ENCODE measurements at places on chromosomes 3 and 15. TPM values are rescaled to one million over a fixed set of nuclear protein-coding genes. Genes with fewer than 3 reads are reported as not detected.
A peak's percentile ranks its signal among the peaks of the same experiment; 100 is the strongest.

- DNase-seq = no peak
These were observed 307.0 kb upstream of the RASGRP1 start for GRCh38 chr15:38871638-38872037.

KBTBD13 gene
- not detected for polyA plus RNA-seq

EPM2AIP1 gene
- polyA plus RNA-seq = 7.4 TPM

- DNase-seq = no peak
These were observed 7.9 kb downstream of the RAP2B start for GRCh38 chr3:153169793-153170383.

DNA sequence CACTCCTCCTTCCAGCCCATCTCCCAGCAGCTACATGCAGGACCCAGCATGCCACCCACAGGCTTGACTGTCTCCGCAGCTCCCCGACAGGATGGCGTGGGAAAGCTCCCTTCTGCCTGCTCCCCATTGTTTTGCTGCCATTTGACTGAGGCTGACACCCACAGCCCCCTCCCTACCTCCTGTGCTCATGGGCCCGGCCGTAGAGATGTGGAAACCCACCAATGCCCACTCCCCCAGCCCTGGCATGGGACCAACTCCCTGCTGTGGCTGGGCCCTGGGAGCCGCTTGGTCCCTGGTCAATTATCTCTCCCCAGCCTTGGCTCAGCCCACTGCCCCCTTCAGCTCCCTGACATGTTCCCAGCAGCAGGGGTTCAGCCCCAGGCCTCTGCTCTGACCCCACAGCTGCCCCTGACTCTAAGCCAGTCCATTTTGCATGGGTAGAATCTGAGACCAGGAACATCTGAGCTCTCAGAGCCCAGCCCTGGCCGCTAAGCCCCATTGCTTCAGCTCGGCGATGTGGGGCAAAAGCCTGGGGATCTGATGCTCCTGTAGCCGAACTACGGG, 8.2 kb downstream of the C3orf22 start:
- peak; percentile 4 for DNase-seq

- no peak for DNase-seq
These were observed 21.8 kb upstream of the POU1F1 start for GRCh38 chr3:87298111-87298718.

DNA sequence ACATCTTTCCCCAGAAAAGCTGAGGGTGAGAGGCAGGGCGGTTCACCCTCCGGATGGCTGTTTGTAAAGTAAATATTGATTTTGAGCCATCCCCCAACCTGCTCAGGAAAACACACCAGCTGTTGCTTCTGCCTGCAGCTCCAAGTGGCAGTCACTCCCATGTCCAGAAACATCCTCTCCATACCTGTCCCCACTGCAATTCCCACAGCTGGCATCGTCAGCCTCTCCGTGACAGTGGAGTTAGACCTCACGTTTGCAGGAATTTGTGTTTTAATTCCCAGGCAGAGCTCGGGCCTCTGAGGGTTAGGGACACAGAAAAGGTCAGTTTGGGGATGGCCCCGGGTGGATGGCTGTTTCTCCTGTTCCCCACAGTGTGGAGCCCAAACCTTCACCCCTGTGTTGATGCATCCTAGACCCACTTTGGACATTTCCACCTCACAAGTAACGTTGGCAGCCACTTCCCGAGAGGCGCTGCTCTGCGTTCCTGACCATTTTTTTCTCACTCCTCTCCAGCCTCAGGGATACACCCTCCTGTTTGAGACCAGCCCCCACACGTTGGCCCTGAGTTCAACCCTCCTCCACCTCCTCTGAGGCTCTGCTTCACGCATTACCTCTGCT, 11.8 kb upstream of the FAM174B start:
- DNase-seq = peak; percentile 72

DNA sequence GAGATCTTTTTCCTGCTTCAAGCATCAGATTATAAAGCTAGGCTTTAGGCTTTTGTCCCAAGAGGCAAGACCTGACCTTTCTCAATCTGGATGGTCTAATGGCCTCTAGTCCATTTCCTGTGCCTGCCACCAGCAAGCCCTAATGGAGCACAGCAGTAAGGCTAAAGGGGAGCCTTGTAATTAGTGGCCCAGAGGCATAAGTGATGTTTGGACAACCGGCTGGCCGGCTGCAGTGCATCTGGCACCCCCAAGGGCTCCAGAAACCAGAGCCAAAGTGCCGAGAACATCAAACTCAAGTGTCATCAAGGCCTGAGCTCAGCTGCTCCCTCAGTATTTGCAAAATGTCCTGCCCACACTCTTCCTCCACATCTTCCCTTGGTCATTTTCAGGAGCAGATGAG, 31.9 kb upstream of the RTP4 start:
- DNase-seq = peak; percentile 12

- no peak for DNase-seq
These were observed 18.8 kb upstream of the FAM81A start for GRCh38 chr15:59419170-59419569.

GRCh38 chr3:115768661-115769060, 145.4 kb downstream of the GAP43 start:
- DNase-seq = no peak

CYP8B1 gene
- polyA plus RNA-seq = 4.3 TPM

FEZF2 gene
- polyA plus RNA-seq = not detected

DNA sequence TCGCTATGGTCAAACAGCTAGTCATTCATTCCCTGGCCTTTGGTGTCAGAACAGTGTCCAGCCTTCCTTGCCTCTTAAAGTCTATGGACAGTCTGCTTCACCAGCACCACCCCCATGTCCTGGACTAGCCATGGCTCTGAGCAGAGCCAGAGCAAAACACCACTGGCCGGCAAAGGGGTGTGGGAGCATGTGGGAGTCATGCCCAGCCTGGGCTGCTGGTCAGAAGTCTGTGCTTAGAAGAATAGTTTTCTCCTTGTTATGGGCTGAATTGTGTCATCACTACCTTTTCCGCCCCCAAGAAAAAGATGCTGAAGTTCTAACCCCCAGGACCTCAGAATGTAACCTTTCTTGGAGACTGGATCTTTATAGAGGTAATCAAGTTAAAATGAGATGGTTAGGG, 132.9 kb upstream of the LPP start:
- no peak for DNase-seq

- no peak for DNase-seq
These were observed 52.6 kb downstream of the CNTN3 start for GRCh38 chr3:74561881-74562280.

DNA sequence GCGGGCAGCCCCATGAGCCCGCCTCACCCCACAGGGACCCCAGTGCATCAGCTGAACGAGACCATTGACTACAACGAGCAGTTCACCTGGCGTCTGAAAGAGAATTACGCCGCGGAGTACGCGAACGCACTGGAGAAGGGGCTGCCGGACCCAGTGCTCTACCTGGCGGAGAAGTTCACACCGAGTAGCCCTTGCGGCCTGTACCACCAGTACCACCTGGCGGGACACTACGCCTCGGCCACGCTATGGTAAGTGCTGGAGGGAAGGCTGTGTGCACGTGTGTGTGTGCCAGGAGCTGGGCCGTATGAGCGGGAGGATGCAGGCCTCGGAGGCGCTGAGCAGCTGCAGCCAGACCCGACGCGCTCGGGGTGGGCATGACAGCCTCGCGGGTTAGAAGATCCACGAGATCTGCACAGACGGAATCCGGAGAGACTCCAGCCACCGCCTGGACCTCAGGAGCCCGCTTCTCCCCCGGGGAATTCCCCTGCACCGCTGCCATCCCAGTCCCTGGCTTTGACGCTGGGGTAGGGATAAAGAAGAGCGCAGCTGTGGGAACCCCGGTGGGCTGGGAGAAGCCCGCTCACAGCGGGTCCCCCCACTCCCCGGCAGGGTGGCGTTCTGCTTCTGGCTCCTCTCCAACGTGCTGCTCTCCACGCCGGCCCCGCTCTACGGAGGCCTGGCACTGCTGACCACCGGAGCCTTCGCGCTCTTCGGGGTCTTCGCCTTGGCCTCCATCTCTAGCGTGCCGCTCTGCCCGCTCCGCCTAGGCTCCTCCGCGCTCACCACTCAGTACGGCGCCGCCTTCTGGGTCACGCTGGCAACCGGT, 2.6 kb downstream of the DUOXA2 start:
- DNase-seq = peak; percentile 75

- DNase-seq = no peak
These were observed 197.1 kb upstream of the TPM1 start for GRCh38 chr15:62845241-62846126.

GRCh38 chr3:172087198-172087597, 47.8 kb downstream of the FNDC3B start:
- DNase-seq = no peak

GRCh38 chr3:187281191-187281714, 10.3 kb downstream of the MASP1 start:
- DNase-seq = no peak

GRCh38 chr3:54649551-54649950, 278.3 kb downstream of the LRTM1 start:
- no peak for DNase-seq

BMF gene
- 3.6 TPM for polyA plus RNA-seq
